Foreskin fibroblast (primary cell): ENCODE measurements at places on chromosomes 5 and 9.
A peak's percentile ranks its signal among the peaks of the same experiment; 100 is the strongest.

- no peak for DNase-seq
These were observed 54.5 kb upstream of the GARNL3 start for GRCh38 chr9:127209948-127210640.

DNA sequence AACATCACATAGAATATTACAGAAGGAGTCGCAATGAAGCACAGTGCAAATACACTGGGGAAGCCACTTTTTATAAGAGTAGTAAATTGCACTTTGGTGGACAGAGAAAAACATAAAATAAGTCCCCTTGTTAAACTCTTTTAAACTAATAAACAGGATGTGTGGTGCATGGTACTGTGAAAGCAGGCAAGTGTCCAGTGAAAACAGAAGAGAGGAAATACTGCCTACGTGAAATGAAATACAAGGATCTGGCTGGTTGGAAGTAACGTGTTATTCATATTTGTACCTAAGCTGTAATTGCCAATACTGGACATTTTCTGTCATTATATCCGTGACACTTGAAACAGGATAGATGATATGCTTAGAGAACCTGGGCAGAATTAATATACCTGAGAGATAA lies 191.9 kb upstream of the SLC27A6 start:
- no peak for DNase-seq

- DNase-seq: no peak
These were observed 16.7 kb upstream of the NEURL1B start for GRCh38 chr5:172624083-172624995.

DNA sequence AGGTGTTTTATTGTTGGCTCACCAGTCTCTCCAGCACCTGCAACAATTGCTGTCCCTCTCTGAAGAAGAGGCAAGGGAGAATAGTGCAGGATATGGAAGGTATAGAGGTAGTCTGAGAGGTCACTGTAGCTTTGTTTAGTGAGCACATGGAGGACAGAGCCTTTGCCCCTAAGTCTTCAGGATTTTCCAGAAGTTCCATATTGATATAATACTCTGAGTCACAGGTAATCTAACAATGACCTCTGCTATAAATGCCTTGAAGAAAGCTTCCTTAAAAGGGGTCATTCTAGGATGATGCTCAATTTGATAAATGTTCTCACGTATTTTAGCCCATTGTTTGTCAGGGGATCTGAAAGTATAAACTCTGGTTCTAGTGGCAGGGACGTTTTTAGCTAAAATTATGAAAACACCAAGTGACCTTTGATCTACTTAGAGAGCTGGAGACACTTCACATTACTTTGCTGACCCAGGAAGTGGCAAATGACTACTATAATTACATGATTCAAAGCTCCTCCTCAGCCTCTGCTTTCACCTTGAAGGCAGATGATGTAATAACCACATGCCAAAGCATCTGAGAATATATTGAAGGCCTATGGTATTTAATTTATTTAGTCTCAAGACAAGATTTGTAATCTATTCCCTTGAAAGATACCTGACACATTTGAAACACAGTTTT lies 366.9 kb upstream of the NUDT12 start:
- DNase-seq: no peak

DNA sequence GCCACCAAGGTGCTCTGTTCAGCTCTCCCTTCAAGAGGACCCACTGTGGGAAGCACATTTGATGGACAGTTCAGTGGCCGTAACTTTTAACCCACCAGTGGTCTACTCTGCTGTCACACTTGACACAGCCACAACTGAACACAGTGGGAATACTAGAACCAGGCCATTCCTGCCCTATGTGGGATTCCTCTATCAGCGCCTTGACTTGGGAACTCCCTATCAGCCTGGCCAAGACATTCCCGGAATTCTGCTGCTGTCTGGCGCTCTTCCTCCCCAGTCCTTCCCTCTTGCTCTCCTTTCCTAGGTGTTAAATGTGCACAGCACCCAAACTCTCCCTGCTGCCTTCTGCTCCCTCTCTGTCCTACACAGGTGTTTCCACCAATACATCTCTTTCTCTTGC lies 23.1 kb upstream of the SH3PXD2B start:
- no peak for DNase-seq

DNA sequence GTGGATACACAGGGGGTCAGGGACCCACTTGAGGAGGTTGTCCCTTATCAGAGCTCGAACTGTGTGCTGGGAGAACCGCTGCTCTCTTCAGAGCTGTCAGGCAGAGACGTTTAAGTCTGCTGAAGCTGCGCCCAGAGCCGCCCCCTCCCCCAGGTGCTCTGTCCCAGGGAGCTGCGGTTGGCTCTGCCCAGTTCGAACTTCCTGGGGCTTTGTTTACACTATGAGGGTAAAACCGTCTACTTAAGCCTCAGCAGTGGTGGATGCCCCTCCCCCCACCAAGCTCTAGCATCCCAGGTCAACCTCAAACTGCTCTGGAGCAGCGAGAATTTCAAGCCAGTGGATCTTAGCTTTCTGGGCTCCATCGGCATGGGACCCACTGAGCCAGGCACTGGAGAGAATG lies 15.9 kb downstream of the SRD5A1 start:
- DNase-seq: no peak

- no peak for DNase-seq
These were observed 581.8 kb upstream of the WWC1 start for GRCh38 chr5:167709625-167710024.

GRCh38 chr5:1538276-1538675 lies 14.5 kb upstream of the LPCAT1 start:
- no peak for DNase-seq

GRCh38 chr9:125747053-125747764 lies at the start of gene PBX3:
PBX3 (plus strand) TSS chr9:125747373.
- DNase-seq: peak; percentile 73

- DNase-seq: no peak
These were observed 150.3 kb upstream of the PCA3 start for GRCh38 chr9:76613974-76614373.

- no peak for DNase-seq
These were observed 1061.8 kb upstream of the ARRDC3 start for GRCh38 chr5:92444888-92445287.

DNA sequence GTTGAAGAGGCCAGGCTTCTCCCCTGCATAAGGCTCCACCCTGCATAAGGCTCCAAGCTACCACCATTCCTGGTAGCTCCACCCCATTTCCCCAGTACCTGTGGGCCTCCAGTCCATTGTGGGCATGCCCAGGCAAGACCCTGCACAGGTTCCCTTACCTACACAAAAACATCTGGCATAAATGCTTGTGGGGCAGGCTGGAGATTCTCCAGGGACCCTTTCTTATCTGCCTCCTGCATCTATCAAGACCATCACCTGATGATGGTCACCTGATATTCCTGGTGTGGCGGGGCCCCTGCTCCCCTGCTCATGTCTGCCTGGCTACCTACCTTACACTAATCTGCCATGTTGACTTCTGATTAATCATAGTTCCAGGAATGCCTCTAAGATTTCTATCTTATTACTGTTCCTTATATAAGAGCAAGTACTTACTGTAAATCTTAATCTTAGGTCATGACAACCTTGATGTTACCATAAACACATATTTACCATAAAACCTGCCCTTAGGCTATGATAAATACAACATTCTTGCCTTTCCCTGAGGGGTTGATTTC lies 41.0 kb downstream of the FGD3 start:
- DNase-seq: no peak

GRCh38 chr5:170571875-170572852 lies 68.3 kb downstream of the KCNIP1 start:
- DNase-seq: no peak

DNA sequence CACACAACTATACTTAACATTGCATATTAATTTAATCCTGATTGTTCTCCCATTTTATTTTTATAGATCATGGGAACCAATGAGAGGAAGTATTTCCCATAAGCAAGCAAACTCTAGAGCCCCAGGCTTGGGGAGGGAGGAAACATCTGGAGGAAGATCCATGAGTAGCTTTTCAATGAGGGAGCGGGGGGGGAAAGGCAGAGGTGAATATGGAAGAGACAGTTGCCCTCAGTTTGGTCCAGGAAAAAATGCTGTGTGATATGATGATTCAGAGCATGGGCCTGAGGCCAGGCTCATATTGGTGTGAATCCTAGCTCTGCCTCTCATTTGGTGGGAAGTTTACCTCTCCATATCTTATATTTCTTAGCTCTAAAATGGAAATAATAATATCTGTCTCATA lies 42.2 kb upstream of the ALDOB start:
- peak; percentile 58 for DNase-seq

DNA sequence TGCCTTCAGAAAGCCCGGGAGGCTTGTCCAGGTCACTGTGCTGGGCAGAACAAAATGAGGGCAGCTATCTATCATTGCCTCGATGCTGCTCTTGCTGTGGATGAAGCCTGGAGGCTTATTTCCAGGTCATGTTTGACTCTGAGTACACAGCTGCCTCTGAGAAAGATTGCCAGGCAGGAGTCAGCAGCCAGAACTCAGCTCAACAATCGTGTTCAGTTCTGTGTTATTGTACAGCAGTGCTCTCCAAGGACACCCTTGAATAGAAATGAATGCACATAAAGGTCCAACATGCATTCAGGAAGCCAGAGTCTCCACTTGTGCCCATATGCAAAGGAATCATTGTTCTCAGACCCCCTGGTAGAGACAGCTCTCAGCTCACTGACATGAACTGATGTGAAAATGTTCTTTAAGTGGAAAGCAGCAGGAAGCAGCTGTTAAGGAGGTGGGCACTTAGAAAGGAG lies 61.7 kb upstream of the ZFR start:
- peak; percentile 53 for DNase-seq

GRCh38 chr5:61352612-61353156 lies 20.6 kb downstream of the ZSWIM6 start:
- DNase-seq: no peak

- no peak for DNase-seq
These were observed 18.0 kb downstream of the CCT5 start for GRCh38 chr5:10268100-10268499.

GRCh38 chr9:120619751-120620655 lies 40.0 kb upstream of the CDK5RAP2 start:
- peak; percentile 43 for DNase-seq

GRCh38 chr9:93896496-93897033 lies 58.6 kb downstream of the BARX1 start:
- no peak for DNase-seq

- DNase-seq: peak; percentile 60
These were observed 8.3 kb upstream of the PTBP3 start for GRCh38 chr9:112341730-112342129.

DNA sequence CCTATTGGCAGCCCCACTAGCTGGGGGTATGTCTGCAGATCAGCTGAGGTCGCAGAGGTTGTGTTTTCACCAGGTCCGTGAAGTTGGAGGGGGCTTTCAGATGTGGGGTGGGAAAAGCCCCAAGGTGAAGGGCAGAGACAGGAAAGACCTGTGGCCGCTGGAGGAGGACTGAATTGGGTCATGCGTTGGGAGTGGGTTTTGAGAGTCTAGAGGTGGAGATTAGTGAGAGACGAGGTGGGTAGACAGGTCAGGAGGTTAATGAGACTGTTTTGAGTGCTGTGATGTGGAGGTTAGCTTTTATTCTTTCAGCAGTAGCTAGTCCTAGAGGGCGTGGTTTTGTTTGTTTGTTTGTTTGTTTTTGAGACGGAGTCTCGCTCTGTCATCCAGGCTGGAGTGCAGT lies 10.3 kb downstream of the SNX30 start:
- no peak for DNase-seq

DNA sequence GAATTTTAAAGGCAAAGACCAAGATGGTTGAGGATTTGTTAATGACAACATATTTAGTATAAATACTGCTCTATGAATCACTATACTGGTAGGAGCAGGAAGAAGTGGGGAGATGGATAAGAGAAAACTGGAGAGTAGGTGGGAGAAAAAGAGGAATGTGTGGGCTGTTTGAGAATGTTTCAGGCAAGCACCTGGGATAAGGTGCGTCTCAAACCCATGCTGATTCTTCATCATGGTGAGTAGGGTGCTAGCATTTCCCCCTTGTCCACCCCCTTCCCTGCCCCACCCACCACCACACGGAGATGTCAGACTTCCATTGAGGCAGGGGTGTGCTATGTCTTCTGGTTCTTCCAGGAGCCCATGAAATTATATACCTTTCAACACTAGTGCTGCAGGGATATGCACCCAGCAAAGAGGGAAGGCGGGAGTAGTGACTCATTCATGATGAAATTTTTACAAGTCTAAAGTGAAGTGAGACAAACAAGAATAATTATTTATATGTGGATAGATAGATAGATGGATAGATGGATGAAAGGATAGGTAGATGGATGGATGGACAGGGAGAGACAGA lies 54.3 kb downstream of the MTX3 start:
- DNase-seq: no peak

GRCh38 chr5:150057052-150057451 lies 29.3 kb downstream of the CSF1R start:
- DNase-seq: no peak
